ENCODE measurements at places on chromosomes 12 and 14.

- DNase-seq, result no peak
Observed at GRCh38 chr12:8513256-8513655, at the start of gene CLEC4D. CLEC4D (plus strand) TSS chr12:8513503; CDS start chr12:8513733, 230 bp downstream.

GRCh38 chr12:71840231-71840847, 780 bp downstream of the TBC1D15 start:
- no peak for DNase-seq

GRCh38 chr12:46985816-46986215, 93.6 kb upstream of the PCED1B start:
- no peak for DNase-seq

DNA sequence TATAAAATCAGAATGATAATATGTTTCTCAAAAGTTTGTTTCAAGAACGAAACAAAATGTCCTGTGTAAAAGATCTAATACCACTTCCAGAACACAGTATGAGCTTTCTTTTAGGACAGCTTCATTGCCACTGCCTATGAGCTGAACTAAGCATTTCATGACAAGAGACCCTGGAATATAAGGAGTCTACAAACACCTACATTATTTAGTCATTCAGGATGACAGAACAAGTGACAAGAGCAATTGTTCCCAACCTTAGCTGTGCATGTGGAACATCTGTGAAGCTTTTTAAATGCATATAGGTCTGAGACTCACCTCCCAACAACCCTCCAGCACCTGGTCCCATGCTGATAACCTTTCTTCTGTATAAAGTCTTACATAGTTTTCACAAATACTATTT, 103.1 kb upstream of the GARIN6 start:
- no peak for DNase-seq

DNA sequence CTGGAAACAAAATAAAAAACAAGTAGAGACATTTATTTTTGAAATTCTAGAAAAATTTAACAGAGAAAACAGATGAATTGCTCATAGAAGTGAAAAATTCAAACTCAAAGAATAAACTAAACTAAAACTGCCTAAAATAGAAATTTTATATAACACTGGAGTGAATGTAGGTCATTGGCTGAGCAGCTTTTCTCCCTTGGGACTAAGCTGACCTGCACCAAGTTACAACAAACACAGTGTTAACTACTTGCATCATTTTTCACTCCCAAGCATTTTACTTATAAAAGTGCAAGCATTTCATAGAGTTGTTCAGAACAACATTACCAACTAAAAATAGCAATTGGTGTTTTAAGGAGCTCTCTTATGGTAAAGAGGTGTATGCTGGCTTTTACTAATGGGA, 298.1 kb downstream of the MED13L start:
- no peak for DNase-seq

DNA sequence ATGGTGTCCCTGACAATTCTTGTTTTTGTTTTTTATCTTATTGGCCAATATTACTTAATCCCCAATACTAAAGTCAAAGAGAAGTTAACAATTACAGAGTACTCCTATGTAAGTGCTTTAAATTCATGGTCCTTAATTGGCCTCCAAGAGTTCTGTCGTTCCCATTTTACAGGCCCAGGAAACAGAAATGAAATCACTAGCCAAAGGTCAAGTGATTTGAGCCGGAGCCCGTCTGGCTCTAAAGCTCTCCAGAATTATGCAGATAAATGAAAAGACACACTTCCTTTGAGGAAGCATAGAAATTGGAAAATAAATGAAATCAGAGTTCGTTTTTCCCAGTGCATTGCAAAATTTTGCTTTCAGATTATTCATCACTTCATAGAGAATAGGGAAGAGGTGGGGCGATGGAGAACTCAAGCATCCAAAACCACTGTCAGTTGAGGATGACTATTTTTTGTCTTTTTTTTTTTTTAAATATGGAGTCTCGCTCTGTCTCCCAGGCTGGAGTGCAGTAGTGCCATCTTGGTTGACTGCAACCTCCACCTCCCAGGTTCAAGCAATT, 78.5 kb downstream of the MAP1LC3B2 start:
- no peak for DNase-seq

DNA sequence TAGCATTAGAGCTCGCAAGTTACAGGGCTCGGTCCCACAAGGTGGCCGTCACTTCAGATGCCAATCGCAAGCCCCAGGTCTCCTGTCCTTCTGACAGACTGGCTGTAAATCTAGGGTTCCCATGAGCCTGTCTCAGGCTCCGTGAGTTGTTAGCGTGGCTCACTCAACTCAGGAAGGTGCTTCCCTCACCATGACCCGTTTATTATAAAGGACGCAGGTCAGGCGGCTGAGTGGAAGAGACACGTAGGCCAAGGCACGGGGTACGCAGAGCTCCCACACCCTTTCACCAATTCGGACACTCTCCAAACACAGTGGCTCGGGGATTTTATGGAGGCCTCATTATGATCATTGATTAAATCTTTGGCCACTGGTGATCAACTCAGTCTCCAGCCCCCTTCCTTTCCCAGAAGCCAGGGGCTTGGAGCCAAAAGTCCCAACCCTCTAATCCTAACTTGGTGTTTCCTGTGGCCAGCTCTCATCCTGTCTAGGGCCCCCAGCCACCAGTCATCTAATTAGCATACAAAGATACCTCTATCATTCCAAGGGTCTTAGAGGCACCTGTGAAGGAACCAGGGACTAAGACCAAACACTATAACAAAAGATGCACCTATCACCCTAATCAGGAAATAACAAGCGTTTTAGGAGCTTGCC, 25.8 kb upstream of the LRTM2 start:
- DNase-seq, result no peak

DNA sequence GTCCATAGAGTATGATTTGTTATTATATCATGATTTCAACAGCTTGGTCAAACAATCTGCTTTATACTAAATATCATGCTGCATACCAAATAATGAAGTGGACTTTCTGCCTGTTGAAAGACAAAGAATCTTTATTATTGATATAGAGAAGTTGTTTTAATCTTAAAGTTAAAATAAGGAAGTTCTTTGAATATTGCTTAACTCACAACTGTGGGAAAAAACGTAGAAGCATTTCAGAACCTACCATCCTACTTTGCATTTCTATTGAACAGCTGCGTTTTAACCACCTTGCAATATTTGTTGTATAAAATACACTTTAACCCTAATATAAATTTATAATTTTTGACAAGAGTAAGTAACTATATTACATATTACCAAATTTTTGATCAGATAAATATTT, 22.9 kb upstream of the ARL1 start:
- DNase-seq, result no peak

DNA sequence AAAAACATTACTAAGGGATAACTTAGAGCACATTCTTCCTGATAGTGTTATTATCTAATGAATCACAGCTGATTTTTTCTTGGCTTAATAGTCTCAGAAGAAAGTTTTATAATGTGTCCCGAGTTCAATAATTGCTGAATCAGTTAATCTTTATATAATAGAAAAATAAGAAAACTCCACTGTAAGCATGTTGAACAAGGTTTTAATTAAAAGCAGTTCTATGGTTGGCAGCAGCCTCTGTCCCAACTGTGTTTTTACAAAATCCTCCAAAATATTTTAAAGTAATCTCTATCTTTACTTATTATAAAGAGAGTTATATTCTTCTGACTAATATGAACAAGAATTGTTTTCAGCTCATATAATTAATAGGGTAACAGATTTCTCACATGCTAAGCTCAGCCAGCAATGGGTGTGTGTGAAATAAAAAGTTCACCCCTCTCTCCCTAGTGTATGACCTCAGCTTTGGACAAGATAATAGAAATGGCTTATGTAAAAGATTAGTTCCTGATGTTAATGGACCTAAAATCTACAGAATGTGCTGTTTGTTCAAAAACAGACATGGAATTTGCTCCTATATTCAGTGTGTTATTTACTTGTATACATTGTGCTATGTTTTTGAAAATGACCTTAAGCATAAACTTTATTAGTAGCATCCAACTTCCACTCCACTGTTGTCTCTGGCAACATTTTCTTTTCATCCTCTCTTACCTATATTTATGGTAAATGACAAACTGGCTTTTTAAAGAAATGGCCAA, 67.1 kb upstream of the DCN start:
- no peak for DNase-seq

DNA sequence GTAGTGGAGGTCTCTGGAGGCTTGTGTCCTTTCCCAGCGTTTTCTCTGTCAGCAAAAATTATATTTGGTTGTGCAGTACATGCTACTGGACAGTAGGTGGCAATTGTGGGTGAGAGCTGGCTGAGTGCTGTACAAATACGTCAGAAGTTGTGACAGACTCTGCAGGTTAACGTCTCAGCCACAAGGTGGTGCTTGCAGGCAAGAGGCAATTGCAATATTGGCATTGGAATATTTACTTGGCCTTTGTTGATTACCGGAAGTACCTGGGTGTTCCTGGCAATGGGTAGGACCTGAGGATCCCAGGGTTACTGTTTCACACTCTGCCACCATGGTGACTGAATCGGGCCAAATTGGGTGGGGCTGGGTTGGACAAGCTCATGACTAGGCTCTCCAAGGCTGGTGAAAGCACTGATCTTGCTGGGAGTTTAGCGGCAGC, 333.9 kb upstream of the LMO3 start:
- no peak for DNase-seq

DNA sequence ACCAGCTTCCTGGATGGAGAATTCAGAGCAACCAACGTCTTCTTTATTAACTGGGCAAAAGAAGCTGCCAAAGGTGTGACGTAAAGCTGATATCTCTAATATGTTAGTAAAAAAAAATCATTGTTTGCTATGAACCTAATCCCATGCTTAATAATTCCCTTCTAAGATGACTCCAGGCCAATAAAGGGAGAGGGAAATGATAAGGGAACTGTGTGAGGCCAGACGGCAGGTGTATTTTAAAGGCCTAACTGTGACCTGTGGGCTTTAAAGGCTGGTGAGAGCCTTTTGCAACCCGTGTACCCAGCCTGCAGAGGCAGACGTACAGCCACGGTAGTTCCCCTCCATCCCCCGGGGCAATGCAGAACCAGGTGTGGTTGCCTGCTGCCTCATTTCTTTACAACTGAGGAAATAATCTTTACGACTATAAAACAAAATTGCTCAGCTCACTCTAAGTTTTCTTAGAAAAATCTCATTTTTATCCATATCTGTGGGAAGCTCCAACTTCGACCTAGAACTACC, 370.6 kb downstream of the EGLN3 start:
- DNase-seq, result no peak

DNA sequence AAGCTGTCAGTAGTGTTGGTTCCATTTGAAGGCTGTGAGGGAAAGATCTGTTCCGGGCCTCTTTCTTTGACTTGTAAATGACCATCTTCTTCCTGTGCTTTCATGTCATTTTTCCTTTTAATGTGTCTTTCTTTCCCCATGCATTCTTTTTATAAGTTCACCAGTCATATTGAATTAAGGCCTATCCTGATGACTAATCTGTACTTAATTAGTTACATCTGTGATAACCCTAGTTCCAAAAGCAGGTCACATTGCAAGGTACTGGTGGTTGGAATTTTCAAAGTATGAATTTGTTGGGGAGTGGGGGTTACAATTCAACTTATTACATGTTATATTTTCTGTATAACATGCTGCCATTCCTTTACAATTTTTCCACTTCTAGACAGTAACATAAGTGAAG, 1642.1 kb upstream of the FLRT2 start:
- no peak for DNase-seq

DNA sequence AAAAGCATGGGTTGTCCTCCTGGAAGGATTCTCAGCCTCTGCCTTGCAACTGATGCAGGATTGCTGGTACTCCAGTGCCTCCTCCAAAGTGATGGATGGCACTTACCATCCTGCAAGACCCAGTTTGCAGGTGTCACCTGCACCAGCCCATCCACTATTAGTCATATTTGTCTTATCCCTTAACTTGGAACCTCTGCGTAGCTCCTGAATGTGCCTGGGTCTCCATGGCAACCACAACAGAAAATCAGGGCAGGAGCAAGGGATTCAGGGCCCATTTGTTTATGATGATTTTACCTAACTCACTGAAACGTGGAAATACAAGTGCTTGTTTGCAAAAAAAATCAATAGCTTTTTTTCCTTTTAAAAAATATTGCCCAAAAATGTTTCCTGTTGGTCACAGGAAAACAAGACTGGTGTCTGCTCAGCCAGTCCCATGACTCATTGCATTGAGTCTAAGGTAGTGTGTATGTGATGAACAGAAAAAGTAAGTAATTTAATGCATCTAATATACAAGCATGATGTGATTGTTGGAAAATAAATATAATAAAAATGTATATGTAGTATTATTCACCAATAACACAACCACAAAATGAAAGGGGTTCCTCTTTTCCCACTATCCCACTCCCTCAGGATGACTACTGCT, 1196.3 kb upstream of the TMEM132C start:
- DNase-seq, result no peak

GRCh38 chr12:98373025-98373554, 142.3 kb upstream of the TMPO start:
- DNase-seq, result no peak

DNA sequence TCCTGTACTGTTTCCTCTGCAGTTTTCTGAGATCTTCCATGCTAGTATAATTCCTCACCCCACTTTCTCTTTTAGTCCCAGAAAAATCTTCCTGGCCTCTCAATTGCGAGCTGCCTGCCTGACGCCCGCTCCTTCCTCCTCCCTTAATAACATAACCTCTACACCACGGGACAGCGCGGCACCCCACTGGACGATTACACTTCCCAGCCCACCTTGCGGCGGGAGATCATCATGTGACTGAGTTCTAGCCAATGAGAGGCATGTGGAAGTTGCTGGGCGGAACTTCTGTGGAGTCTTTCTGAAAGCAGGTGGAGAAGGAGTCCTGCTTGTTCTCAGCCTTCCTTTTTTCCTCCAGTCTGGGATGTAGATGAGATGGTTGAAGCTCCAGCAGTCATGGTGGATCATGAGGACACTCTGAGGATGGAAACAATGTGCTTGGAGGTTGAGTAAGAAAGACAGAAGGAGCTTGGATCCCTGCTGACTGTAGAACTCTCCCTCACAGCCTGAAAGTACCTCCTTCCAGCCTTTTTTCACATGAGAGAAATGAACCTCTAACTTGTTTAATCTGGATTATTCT, 133.6 kb upstream of the VRK1 start:
- no peak for DNase-seq

DNA sequence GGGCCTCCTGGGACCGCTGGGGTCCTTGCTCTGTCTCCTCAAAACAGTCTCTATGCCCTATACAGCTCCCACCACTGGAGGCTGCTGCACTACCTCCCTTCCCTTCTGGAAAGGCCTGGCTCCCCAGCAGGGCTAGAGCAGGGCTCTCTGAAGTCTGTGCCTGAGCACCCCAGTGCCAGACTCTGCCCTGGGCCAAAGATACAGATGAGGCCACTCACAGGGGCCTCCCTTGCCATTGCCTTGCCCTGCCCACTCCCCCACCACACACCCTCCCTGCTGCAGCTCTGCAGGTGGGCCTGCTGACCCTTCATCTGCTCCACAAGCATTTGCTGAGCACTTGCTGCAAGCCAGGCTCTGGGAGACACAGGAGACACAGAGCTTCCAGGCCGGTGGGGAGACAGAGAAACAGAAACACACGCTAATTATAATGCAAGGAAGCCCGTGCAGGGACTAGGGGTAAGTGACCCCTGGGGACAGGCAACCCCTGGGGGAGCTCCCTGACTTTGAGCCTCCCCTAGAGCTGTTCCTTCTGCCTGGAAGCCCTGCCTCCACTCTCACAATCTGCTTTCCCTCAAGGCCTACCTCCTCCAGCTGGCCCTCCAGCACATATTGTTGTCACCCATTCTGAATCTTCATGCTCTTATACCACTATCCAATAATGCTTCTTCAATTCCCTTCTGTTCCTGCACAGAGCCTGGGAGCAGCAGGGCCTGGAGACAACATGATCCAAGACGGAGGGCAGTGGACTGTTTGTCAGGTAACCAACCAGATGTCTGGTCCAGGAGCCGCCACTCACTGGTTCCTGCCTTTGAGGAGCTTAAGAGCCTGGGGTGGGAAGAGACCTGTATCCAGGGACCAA, 32.6 kb upstream of the PNMA1 start:
- DNase-seq, result no peak
